Activated CD8-positive, alpha-beta memory T cell treated with anti-CD3 and anti-CD28 coated beads, Interleukin-2, amount 10 ng/mL, durations not matched to agents 7 days and 5 days (primary cell): ENCODE measurements at places on chromosomes 7 and 10.

- no peak for DNase-seq
Observed at GRCh38 chr10:130963786-130964522, 347.6 kb downstream of the TCERG1L start.

DNA sequence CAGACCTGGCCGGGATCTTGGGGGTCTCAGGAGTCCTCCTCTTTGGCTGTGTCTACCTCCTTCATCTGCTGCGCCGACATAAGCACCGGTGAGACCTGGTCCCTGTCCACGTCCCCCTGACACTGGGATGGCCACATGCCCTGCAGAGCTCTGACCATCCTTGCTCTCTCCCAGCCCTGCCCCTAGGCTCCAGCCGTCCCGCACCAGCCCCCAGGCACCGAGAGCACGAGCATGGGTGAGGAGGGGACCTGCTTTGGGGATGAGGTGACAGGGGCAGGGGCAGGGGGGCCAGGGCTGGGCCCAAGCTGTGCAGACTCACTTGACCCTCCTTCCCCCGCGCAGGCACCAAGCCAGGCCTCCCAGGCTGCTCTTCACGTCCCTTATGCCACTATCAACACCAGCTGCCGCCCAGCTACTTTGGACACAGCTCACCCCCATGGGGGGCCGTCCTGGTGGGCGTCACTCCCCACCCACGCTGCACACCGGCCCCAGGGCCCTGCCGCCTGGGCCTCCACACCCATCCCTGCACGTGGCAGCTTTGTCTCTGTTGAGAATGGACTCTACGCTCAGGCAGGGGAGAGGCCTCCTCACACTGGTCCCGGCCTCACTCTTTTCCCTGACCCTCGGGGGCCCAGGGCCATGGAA lies 959 bp downstream of the PVRIG start:
- no peak for DNase-seq

DNA sequence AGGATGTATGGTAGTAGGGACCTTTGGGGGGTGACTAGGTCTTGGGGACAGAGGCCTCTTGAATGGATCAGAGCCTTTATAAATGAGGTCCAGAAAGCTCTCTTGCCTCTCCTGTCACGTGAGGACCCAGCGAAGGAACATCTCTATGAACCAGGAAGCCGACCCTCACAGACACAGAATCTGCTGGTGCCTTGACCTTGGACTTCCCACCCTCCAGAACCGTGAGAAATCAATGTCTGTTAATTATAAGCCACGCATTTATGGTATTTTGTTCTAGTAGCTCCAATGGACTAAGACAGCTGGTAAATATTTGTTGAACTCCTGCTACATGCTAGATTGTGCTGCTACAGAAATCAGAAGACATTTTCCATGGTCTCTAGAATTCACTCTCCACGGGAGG lies 276.9 kb downstream of the SFMBT2 start:
- DNase-seq: no peak

DNA sequence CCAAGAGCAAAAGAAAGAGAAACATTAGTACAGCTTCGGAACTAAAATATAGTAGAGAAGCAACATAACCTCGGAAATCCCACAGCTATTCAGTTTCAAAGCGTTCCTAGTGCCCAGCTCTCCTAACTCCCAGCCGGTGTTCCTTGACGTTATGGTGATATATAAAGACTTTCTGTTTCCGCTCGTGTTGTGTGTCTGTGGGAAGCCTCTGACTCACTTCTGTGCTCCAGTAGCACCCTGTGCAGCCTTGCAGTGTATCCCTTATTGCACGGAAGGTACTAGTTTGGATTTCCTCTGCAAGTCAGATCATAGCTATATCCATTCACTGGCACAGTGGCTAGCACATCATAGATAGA lies 535 bp downstream of the ASAH2B start:
- DNase-seq: peak; percentile 63

DNA sequence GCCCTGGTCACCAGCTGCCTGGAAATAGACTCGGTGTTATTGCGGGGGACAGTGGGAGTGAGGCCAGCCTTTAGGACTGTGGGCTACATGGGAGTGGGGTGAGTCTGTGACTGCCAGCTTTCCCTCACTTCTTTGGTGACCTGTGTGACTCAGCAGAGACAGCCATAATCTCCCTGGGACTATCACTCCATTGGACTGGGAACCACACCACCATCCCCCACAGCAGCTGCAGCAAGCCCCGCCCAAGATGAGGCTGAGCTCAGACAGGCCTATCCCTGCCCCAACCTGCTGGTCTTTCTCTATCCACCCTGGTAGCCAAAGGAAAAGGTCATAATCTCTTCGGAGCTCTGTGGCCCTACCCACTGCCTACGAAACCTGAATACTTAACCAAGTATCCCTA lies 263.2 kb downstream of the FZD1 start:
- no peak for DNase-seq

DNA sequence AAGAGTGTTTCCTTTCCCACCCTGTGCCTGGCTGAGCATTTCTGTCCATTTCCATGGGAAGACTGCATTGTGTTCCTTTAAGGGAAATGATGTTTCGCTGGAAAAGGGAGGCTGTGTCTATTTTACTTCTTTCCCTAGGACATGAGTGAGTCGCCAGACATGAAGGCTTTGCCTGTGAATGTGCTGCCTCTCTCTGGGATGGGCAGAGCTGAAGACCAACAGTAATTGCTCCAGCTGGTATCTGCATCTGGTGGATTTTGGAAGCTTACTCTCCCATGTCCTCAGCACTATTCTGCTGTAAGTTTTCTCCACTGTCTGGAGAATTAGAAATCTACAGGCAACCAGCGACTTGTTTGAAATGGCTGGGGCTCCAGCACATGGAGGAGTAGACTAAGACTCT lies 264.6 kb upstream of the BMPER start:
- DNase-seq: no peak

- DNase-seq: no peak
Observed at GRCh38 chr7:101243646-101244374, 1.1 kb downstream of the FIS1 start.

DNA sequence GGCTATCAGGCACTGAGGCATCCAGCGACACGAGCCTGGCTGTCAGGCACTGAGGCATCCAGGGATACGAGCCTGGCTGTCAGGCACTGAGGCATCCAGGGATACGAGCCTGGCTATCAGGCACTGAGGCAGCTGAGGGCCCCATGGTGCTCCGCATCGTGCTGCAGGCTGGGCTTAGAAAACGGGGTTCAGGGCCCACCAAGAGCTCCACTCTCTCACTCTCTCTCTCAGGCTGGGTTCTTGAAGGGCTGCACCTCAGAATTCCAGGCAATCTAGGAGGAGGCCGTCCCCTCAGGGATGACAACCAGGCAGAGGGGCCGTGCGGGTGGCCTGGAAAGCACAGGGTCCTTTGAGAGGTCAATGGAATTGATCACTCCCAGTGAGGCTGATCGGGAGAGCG lies 69.0 kb downstream of the CFAP46 start:
- DNase-seq: peak; percentile 21

DNA sequence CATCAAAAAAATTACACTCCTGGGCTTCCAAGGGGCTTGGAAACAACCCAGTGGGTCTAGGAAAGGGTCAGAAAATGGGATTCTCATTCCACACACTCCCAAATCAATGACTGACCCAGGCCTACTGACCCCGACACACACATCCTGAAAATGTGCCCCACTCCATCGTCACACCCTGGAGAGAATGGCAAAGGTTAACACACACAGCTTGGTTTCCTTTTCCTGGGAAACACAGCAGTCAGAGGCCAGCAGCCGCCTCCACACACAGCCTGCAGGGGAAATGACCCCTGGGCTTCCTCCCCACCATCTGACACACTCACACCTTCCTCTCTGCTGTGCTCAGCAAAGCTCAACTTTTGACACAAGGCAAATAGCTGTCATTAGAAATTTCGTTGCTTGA lies 42.9 kb downstream of the SH3PXD2A start:
- DNase-seq: no peak

DNA sequence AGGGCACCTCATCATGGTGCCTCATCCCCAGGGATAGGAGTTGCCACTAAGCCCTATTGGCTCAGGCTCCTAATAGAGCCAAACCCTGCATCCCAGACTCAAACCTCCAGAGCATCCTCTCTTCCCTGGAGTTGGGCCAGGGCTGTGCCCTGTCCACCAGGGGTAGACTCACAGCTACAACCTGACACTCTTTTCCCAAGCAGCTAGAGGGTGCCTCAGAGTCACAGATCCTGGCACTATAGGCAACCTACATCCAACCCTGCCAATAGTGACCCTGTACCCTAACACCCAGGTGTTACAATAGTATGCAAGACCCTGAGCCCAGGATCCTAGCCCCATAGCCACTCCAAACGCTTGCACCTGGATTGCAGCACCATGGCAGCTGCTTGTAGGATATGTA lies 64.0 kb upstream of the PLA2G12B start:
- no peak for DNase-seq

- no peak for DNase-seq
Observed at GRCh38 chr10:43384252-43385221, 13.1 kb downstream of the FXYD4 start.

- DNase-seq: no peak
Observed at GRCh38 chr7:77426521-77427051, 10.4 kb upstream of the GSAP start.

DNA sequence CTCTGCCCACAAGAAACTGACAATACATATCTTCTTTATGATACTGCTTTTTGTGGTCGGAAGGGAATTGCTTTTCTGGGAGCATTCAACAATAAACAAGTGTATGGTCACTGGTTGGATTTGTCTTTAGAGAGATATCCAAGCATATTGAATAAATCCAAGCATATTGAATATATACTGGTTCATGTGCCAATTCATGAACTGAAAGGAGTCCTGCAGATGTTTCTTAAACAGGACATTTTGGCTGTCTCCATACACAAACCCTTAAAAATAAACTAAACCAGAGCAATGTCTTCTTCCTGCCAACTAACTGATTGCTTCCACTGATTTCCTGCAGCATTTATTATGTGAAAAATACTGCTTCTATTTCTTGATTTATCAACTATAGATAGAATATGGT lies 173.9 kb downstream of the FOXP2 start:
- DNase-seq: no peak

DNA sequence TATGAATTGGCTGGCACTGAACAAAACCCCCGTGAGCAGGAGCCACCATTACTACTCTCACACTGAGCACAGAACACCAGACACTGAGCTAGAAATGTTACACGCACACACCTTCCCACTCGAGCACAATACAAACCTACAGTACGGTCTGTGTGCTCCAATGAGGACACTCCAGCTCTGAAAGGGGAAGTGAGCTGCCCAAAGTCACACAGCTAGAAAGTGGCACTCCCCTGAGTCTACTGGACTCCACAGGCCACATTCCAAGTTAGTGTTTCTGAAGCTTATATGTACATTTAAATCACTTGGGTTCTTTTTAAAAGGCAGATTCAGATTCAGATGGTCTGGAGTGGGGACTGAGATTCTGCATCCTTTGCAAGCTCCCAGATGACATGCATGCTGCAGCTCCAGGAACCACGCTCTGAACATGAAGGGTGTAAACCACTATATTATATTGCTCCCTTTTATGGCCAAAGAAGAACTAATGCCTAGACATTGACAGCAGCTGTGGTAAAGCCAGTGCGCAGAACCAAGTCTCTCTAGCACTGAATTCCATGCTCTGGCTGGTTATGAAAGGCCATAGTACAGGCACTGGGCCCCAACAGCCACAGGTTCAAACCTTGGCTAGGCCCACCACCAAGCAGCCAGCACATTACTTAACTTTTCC lies 77.1 kb downstream of the FRMPD2 start:
- no peak for DNase-seq

GRCh38 chr10:124313374-124313773 lies 105.3 kb downstream of the OAT start:
- no peak for DNase-seq

DNA sequence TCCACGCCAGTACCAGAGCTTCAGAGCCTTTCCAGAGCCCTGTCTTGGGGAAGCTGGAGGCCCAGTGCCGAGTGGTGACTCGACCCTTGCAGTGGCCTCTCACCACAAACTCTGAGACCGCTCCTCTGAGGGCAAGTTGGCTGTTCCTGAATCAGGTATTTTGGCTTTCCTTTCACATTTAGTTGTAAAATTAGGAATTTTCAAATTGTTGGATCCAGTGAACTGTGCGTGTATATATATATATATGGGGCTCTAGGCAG lies 128.7 kb upstream of the UNC5B start:
- DNase-seq: peak; percentile 25

GRCh38 chr7:14630048-14630447 lies 272.5 kb downstream of the DGKB start:
- no peak for DNase-seq

- DNase-seq: no peak
Observed at GRCh38 chr7:7438851-7439250, 96.8 kb downstream of the COL28A1 start.

GRCh38 chr7:14622559-14622958 lies 280.0 kb downstream of the DGKB start:
- no peak for DNase-seq

- DNase-seq: no peak
Observed at GRCh38 chr7:116394106-116394505, 105.4 kb upstream of the CAV2 start.

GRCh38 chr10:125006188-125006680 lies 64.3 kb downstream of the ZRANB1 start:
- DNase-seq: no peak

- DNase-seq: no peak
Observed at GRCh38 chr10:130929422-130930325, 381.8 kb downstream of the TCERG1L start.

GRCh38 chr7:88200789-88201188 lies 19.0 kb downstream of the SRI start:
- DNase-seq: no peak

GRCh38 chr10:51759896-51760534 lies 60.6 kb upstream of the CSTF2T start:
- DNase-seq: no peak

- DNase-seq: no peak
Observed at GRCh38 chr7:101792051-101792681, 25.3 kb upstream of the CUX1 start.

GRCh38 chr10:122650331-122650730 lies 49.3 kb downstream of the C10orf120 start:
- no peak for DNase-seq

DNA sequence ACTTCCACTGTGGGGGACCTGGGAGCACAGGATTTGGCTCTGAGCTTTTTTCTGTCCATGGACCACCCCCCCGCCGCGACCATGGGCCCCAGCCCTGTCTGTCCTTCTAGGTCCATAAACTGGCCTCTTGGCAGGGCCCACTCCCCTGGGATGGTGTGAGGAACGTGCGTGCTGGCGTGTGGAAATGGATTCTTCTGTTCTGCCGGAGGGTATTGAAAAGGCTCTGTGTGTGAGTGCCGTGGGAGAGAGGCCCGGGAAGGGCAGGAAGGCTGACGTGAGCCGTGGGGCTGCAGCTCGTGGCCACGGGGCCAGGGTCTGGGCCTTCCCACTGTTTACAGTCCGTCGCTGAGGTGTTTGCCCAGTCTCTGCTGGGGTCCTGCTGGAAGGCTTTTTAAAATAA lies 123.7 kb downstream of the GRK5 start:
- no peak for DNase-seq

- DNase-seq: peak; percentile 73
Observed at GRCh38 chr7:149625340-149625946, 127.8 kb upstream of the ZNF746 start.
